ENCODE measurements at places on chromosomes 1 and 21.

DNA sequence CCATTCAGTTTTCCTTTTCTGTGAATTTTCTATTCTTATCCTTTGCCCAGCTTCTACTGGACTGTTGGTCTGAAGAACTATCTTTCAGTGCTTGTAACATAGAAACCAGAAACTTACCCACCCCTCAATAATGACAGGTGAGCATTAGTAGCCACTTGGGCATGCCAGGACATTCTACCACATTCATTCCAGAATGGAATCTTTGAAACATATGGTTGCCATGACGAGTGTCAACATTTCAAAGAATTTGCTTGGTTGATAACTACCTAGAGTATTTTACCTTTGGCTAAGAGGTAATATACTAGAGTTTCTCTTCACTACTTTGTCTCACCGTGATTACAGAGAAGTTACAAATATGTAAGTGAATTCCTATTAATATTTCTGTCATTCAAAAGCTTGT, at the start of gene MROH9:
Gene MROH9, plus strand, starts transcription at position 304 of the 400 bp plus-strand sequence. CDS start 10,023 bp downstream, outside the sequence.
- no peaks in the 10 kb centered on the region for H3K36me3 ChIP-seq
- H3K27me3 ChIP-seq = no peaks in the 10 kb centered on the region
- no peak within 1 kb of the TSS for H3K27ac ChIP-seq
- DNase-seq = no peak

- no peak overlapping the region for H3K27ac ChIP-seq
- H3K27me3 ChIP-seq = peaks cover 4% of the 10 kb centered on the region
- no peak overlapping the region for H3K4me3 ChIP-seq
- no peak for DNase-seq
- H3K4me1 ChIP-seq = peaks cover 2% of the 10 kb centered on the region
Measured at GRCh38 chr1:5231541-5232315, 577.3 kb downstream of the AJAP1 start.

DNA sequence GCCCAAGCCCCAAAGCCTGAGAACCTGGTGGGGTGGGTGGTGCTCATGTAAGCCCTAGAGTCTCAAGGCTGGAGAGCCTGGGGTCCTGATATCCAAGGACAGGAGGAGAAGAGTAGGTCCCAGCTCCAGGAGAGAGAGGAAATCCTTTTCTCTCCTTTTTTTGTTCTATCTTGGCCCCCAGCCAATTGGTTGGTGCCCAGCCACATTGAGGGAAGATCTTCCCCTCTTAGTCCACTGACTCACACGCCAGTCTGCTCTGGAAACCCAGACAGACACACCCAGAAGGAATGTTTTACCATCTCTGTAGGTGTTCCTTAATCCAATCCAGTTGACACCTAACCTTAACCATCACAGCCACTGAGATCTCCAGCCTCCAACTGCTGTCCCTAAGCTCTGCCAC, 16.2 kb upstream of the LIN9 start:
- no peak for DNase-seq
- H3K36me3 ChIP-seq = no peaks in the 10 kb centered on the region
- no peaks in the 10 kb centered on the region for H3K4me1 ChIP-seq
- no peak overlapping the region for H3K27ac ChIP-seq
- H3K27me3 ChIP-seq = peaks cover 4% of the 10 kb centered on the region

DNA sequence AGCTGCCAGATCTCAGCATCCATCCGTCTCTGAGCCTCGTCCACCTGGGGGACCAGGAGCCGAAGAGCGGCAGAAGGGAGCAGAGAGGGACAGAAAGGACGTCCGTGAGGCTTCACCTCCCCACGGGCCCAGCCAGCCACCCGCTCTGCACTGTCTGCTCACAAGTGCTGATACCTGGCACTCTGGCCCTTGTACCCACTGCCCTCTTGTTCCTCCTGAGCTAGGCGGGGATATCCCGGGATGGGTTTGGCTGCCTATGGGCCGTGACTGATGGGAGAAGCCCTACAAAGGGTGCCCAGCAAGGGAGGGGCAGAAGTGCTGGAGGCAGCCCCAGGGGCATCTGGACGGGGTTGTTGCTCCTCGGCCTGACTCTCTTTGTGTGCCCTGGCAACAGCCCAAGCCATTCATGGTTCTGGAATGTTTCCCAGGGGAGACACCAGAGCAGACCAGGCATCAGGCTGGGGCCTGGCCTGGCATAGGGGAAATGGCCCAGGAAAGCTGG, 57.6 kb downstream of the LDLRAD2 start:
- no peak overlapping the region for H3K27ac ChIP-seq
- DNase-seq = no peak
- H3K27me3 ChIP-seq = no peaks in the 10 kb centered on the region

GRCh38 chr1:24909388-24909898, 20.6 kb downstream of the RUNX3 start:
- H3K36me3 ChIP-seq = peaks cover 57% of the 10 kb centered on the region
- H3K27ac ChIP-seq = peak overlapping the region; percentile 93
- no peak overlapping the region for H3K4me3 ChIP-seq
- H3K27me3 ChIP-seq = no peaks in the 10 kb centered on the region
- DNase-seq = no peak

- H3K27me3 ChIP-seq = no peaks in the 10 kb centered on the region
- no peak overlapping the region for H3K4me3 ChIP-seq
- no peak overlapping the region for H3K27ac ChIP-seq
- no peak for DNase-seq
- H3K36me3 ChIP-seq = peaks cover 2% of the 10 kb centered on the region
- no peaks in the 10 kb centered on the region for H3K4me1 ChIP-seq
Measured at GRCh38 chr1:227093309-227093708, 153.2 kb downstream of the COQ8A start.

DNA sequence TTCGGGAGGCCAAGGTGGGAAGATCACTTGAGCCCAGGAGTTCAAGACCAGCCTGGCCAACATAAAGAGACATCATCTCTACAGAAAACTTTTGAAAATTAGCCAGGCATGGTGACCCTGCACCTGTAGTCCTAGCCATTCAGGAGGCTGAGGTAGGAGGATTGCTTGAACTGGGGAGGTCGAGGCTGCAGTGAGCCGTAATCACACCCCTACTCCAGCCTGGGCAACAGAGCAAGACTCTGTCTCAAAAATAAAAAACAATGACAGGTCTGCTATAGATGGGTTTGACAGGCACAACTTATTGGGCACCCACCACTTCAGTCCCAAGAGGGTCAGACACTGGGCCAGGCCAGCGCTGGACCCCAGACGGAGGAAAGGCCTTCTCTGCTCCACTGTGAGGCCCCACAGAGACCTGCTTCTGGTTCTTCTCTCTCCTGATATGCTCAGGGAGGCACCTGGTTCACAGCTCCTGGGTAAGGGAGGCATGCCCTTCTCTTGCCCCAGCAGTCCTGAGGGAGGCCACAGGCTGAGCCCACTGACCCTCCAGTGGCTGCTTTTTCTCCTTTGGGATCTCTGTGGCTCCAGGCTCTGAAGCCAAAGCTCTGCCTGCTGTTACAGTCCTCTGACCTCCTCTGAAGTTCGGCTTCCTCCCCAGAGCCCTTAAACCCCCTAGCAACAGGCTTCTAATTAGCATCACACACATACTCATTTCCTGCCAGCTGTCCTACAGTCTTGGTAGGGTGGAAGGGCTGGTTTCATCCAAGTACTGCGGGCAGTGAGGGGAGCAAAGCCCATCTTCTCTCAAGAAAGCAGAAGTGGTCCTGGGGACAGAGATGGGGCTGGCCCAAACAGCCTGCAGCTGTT, 14.4 kb downstream of the S100A16 start:
- H3K36me3 ChIP-seq = no peaks in the 10 kb centered on the region
- H3K27ac ChIP-seq = peak overlapping the region; percentile 34
- DNase-seq = peak; percentile 14
- H3K4me3 ChIP-seq = no peak overlapping the region
- H3K27me3 ChIP-seq = no peaks in the 10 kb centered on the region

- H3K27ac ChIP-seq = no peak overlapping the region
- H3K36me3 ChIP-seq = no peaks in the 10 kb centered on the region
- no peak overlapping the region for H3K4me3 ChIP-seq
- no peak for DNase-seq
- H3K27me3 ChIP-seq = peaks cover 3% of the 10 kb centered on the region
- H3K4me1 ChIP-seq = no peaks in the 10 kb centered on the region
Measured at GRCh38 chr1:30704271-30704670, 19.1 kb downstream of the MATN1 start.

Data from activated naive CD8-positive, alpha-beta T cell treated with anti-CD3 and anti-CD28 coated beads for 36 hours (primary cell).